Esophagus squamous epithelium (tissue), 5 donors: ENCODE measurements at places on chromosomes 11 and 22.

DNA sequence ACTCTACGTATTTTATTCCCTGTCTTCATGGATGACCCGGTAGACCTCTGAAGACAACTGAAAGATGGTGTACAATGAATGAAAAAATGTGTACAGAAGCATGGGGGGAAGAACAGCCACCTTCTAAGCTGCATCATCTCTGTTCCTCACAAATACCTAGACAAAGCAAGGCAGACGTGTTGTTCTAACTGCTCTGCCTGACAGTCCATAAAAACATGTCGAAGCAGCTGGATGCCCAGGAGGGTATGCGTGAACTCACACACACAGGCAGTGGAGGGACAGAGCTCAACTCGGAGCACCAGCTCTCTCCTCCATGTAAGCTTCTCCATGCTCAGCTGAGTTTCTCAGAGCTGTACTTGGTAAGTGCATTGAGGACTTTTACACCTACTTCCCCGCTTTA is 327.4 kb downstream of the CTTN start:
- DNase-seq = no peak

DNA sequence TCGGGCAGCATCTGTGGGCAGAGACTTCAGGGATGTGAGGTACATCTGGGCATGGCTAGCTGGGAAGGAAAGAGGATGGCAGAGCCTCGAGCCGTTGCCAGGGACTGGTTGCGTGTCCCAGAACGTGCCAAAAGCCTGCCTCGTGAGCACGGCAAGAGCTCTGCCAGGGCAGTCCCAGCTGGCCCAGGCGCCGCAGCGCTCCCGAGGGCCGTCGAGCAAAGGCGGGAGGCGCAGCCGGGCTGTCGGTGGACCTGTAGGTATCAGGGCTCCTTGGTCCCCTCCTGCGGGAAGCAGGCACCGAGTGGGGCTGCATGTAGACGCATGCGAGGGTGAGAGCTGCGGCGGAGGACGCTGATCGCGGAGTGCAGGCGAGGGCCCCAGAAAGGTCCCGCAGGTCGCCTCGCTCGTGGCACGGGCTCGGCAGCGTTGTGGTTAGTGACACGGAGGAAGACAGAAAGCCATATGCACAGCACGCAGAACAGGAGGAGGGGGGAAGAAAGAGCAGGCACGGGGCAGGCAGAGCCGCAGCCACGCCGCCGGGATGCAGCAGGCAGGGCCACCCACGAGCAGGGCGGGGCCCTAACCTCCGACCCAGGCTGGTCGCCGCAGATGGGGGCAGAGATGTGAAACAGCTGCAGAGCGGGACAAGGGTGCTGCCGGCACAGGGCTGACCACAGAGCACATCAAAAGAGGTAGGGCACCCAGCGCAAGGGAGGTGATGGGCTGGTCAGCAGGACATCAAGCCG is 18.0 kb downstream of the LSP1 start:
- DNase-seq = no peak

- no peak for DNase-seq
Measured at GRCh38 chr11:6111673-6112072, 4.2 kb downstream of the OR56B4 start.

GRCh38 chr11:75454987-75455386 is 22.0 kb upstream of the KLHL35 start:
- DNase-seq = no peak

- DNase-seq = no peak
Measured at GRCh38 chr11:33530815-33531214, 169.8 kb downstream of the C11orf91 start.

GRCh38 chr11:118081241-118081958 is 4.5 kb downstream of the TMPRSS4 start:
- DNase-seq = no peak

GRCh38 chr11:95279921-95280868 is 49.2 kb upstream of the SESN3 start:
- no peak for DNase-seq

DNA sequence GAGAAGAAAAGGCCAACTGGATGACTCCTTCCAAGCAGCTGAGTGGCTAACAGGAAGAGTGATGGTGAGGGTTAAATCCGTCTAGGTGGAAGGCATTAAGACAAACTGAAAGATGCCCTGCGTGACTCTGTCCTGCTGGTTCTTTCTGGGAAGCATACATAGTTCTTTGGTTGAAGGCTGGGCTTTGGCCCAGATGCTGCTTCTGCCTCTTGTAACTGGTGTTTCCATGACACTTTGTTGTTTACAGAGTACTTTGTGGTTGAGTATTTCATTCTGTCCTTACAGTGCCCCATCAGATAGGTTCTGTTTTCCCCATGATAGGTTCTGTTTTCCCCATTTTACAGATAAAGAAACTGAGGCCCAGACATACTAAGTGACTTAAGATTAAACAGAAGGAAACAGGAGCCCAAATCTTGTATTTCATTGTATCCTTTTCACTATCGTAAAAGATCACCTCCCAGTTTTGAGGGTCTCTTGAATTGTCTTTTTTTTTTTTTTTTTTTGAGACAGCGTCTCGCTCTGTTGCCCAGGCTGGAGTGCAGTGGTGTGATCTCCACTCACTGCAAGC is 124.3 kb upstream of the RASSF10 start:
- DNase-seq = no peak

- DNase-seq = no peak
Measured at GRCh38 chr11:48141475-48142122, 75.0 kb upstream of the OR4B1 start.
